ENCODE measurements at places on chromosomes 4 and X.
A peak's percentile ranks its signal among the peaks of the same experiment; 100 is the strongest.

DNA sequence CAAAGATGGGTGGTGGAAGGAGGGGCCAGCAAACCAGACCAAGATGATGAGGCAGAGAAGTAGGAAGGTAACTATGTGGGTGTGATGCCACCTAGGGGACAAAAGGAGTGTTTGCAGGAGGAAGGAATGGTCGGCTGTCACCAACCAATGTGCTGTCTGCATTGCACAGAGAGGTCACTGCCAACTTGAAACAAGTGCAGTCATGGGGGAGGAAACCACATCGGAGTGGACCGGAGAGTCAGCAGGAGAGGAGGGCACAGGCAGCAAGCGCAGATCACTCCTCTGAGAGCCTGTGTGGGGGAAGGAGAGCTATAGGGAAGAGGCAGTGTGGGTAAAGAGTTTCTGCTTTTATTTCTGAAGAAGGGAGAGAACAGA is 38.5 kb upstream of the FGFBP2 start:
- peak; percentile 7 for DNase-seq

DNA sequence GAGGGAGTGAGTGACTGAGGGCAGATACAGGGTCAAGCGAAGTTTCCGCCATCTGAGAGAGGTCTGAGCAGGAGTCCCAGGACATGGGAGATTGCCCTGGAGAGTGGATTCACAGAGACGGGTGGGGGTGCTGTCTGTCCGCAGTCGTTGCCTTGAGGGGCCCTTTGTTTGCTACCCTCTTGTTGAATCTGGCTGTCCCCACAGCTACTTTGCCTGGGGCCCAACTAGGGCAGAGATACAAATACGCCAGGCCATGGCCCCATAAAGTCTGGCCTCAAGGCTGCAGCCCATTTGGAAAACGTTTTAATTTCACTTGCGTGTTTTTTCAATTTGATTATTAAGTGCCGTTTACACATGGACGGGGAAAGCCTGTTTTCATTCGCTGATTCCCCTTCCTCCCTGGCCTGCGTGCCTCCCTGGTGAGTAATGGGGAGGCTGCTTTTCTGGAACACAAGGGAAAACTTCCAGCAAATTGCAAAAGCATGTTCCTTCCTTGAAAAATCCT is 134.4 kb downstream of the SMIM20 start:
- no peak for DNase-seq

- no peak for DNase-seq
These were observed 123.7 kb downstream of the CBR4 start for GRCh38 chr4:168886351-168886750.

DNA sequence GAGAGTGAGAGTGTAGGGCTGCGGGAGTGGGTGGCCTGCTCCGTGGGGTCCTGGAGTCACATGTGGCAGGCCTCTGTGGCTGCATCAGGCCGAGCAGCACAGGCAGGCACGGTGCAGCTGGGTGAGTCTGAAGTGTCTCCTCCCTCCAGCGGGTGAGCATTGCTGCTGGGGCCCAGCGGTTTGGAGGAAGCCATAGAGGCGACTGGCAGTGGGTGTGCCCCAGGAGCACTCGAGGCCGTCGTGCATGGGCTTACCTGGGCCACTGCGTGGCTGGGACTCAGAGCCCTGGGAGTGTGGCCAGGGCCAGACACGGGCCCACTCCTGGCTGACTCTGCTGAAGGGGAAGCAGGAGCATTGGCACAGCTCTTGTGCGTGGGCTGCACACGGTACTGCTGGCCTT is 10.6 kb downstream of the ZNF185 start:
- no peak for DNase-seq

- DNase-seq: no peak
These were observed 30.5 kb downstream of the ATRX start for GRCh38 chrX:77755561-77755960.

Measured in NCI-H1048 (cell line).